ENCODE measurements at places on chromosomes 4 and X.

DNA sequence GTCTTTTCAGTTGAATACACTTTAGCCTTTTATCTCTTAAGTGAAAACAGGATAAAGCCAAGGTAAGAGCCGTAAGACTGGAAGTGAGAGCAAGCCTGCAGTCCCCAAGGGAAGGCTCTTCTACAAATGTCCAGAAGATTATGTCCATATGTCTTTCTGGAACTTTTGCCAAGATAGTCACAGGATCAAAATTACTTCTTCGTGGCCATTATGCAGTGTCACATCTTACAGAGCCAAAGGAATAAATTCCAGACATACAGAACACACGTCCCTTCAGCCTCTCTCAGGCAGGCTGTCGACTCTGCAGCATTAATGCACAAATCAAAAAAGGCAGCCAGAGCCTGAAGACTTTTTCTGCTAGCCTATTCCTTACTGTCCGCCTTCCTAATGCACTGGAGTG, 10.9 kb upstream of the GATB start:
- DNase-seq: no peak

DNA sequence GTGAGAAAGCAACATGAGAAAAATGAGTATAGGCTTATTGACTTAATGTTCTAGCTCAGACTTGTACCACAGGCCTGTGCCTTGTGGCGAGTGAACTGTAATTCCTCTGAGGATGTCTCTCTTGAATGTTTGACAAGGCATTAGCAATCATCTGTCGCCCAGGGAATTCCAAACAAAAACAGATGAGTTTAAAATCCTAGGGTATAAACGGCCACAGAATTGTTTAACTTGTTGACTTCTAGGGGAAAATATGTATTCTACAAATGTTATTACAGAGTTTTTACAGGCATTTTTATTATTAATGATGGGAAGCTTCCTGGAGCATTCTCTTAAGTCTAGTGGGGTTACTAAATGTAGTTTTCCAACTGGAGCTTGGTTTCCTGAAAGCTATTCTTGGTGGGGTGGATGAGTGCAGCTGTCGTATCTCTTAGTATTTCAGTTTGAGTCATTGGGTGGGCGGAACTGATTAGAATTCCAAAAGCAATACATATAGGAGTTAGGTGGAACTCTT, 40.6 kb downstream of the ARHGAP10 start:
- DNase-seq: no peak

DNA sequence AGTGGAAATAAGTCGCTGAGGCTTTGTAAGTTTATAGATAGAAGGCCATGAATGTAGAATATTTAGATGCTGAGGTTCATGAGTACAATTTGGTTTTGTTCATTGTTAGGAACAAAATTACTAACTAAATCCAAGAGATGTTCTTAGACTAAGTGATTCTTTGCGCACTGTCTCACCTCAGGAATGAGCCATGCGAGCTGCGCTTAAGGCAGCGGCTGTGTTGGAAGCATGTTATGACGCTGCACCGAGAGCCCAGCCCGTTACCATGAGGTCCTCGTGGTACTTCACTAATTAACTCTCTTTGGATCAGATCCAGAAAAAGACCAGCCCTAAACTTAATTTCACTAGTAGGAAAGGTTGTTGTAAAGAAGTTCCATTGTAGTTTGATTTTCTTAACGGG, 166.2 kb downstream of the RAPGEF2 start:
- no peak for DNase-seq

DNA sequence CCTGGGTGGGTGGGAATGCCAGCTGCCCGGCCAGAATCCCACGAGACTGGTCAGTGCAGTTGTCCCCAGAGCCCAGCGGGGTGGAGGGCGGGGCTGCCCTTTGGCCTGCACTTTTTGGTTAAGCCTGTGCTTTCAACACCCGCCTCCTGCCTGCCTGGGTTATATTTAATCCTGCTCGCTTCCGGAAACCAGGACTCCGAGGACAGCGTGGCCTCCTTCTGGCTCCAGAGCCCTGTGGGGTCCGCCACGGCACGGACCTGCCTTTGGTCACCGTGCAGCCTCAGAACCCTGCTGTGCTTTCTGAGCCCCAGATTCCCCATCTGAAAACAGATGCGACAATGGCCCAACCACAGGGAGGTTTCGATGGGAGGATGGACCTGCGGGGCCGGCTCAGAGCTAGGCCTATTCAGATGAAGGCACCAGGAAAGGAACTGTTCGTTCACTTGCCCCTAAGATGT, 29.4 kb upstream of the KIAA0232 start:
- DNase-seq: no peak

DNA sequence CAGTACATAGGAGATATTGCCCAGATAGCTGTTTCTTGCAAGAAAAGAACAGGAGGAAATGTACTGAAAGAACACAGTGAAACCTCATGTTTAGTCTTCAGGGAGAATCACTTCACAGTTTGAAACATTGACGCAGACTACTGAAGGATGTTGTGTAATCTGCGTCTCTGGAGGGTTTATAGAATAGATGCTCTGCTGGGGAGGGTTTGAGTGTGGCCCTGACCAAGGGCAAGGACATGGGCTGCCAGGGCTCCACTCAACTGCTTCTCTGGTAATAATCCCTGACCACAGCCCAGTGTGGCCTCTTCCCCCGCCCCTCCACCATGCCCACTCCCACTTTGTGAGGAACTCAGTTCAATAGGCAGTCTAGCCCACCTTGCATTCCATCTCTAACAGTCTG, 15.8 kb upstream of the ACE2 start:
- DNase-seq: no peak

- DNase-seq: no peak
Measured at GRCh38 chr4:94571715-94572114, 120.0 kb downstream of the PDLIM5 start.

DNA sequence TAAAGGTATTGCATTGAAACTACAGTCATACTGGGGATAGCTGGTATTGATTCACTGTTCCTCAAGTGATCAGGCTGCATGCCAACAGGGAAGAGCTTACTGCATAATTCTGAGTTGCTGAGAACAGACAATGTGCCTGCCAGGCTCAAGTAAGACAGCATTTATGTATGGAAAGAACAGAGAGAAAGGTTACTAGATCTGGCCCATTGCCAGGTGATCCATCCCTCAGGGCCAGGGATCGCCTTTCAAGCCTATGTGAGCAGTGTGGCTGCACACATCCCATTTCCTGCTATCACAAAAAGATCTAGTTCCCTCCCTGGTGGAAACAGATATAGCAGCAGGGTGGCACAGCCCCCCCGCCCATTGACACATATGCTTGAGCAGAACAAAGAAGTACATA, 254.0 kb downstream of the TMA16 start:
- no peak for DNase-seq

- DNase-seq: no peak
Measured at GRCh38 chr4:6196871-6197270, 3.5 kb downstream of the JAKMIP1 start.

DNA sequence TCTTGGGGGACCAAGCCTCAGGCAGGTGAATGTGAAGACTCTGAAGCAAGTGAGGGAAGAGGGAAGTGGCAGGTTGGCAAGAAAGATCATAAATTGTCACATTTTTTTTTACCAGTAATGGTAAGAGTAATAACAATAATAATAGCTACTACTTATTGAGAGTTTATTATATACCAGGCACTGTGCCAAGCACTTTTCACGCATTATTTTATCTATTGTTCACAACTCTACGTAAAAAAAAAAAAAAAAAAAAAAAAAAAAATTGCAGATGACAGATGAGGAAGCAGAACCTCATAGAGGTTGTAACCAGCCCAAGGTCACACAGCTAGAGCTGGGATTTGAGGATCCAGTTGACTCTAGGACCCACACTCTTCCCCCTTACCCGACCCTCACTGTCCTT, 40.9 kb downstream of the TSC22D3 start:
- no peak for DNase-seq

Measured in activated CD4-positive, alpha-beta T cell treated with anti-CD3 and anti-CD28 coated beads for 4 hours (primary cell).